Neural progenitor cell (in vitro differentiated cells): ENCODE measurements at places on chromosomes 6 and 20. TPM values are rescaled to one million over a fixed set of nuclear protein-coding genes. Genes with fewer than 3 reads are reported as not detected.

GRCh38 chr20:62508641-62509051, 32.9 kb upstream of the GATA5 start:
- H3K4me3 ChIP-seq, result no peak overlapping the region
- H3K27me3 ChIP-seq, result no peaks in the 10 kb centered on the region
- no peaks in the 10 kb centered on the region for H3K4me1 ChIP-seq
- H3K36me3 ChIP-seq, result no peaks in the 10 kb centered on the region
- DNase-seq, result no peak

The SRPK1 gene
- total RNA-seq, result 105 and 181 TPM in 2 replicates

- no peaks in the 10 kb centered on the region for H3K36me3 ChIP-seq
- H3K4me3 ChIP-seq, result no peak overlapping the region
- no peak overlapping the region for H3K27ac ChIP-seq
- no peak for DNase-seq
- peaks cover 3% of the 10 kb centered on the region for H3K4me1 ChIP-seq
- H3K27me3 ChIP-seq, result no peaks in the 10 kb centered on the region
Measured at GRCh38 chr20:34072778-34073177, 39.3 kb downstream of the EIF2S2 start.

DNA sequence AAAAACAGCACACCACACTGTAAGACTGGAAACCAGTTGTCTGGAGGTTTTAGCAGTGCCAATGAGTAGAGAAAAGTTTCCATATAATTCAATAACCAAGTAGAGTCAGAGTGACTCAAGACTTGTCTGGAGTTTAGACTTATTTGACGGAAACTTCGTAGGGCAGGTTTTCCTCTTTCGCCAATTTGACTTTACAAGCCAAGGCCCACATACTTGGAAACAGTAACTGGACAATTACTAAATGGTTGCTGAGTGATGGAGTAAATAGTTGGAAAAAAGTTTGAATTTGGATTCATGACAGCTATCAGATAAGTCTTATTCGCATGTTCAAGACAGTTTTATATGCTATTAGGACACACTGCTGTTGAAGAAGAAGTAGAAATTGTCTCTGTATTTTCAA, 48.1 kb upstream of the CTAGE9 start:
- no peak for DNase-seq
- no peaks in the 10 kb centered on the region for H3K4me1 ChIP-seq
- no peak overlapping the region for H3K27ac ChIP-seq
- H3K36me3 ChIP-seq, result no peaks in the 10 kb centered on the region
- no peaks in the 10 kb centered on the region for H3K27me3 ChIP-seq

DNA sequence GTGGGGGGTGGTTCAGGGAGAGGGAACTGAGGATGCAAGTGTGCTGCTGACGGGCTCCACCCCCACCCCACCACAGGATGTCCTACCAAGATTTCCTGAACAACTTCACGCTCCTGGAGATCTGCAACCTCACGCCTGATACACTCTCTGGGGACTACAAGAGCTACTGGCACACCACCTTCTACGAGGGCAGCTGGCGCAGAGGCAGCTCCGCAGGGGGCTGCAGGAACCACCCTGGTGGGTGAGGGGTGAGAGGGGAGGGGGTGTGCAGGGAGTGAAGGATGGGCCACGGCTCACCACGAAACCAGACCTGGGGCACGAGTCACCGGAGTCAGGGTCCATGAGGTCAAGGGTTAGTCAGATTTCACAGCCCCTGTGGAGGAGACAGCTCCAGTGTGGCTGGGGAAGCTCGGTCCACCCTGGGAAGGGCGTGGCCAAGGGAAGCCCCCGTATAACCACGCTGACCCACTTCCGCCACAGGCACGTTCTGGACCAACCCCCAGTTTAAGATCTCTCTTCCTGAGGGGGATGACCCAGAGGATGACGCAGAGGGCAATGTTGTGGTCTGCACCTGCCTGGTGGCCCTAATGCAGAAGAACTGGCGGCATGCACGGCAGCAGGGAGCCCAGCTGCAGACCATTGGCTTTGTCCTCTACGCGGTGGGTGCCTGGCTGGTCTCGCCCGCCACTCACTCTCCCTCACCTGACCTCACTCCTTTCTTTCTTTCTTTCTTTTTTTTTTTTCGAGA, 18.3 kb downstream of the CAPN11 start:
- H3K27me3 ChIP-seq, result no peaks in the 10 kb centered on the region
- H3K4me1 ChIP-seq, result no peaks in the 10 kb centered on the region
- DNase-seq, result no peak
- H3K36me3 ChIP-seq, result no peaks in the 10 kb centered on the region

The CNKSR3 gene
- total RNA-seq, result 8.8 and 9.9 TPM in 2 replicates

The HTR1E gene
- not detected in 2 replicates for total RNA-seq

The DZANK1 gene
- total RNA-seq, result 5.3 and 8.3 TPM in 2 replicates

GRCh38 chr6:77416839-77417238, 46.5 kb downstream of the HTR1B start:
- H3K4me1 ChIP-seq, result no peaks in the 10 kb centered on the region
- H3K36me3 ChIP-seq, result no peaks in the 10 kb centered on the region
- no peaks in the 10 kb centered on the region for H3K27me3 ChIP-seq
- H3K27ac ChIP-seq, result no peak overlapping the region

- H3K27me3 ChIP-seq, result no peaks in the 10 kb centered on the region
- no peak overlapping the region for H3K27ac ChIP-seq
- H3K36me3 ChIP-seq, result no peaks in the 10 kb centered on the region
- no peak overlapping the region for H3K4me3 ChIP-seq
- H3K4me1 ChIP-seq, result peaks cover 7% of the 10 kb centered on the region
Measured at GRCh38 chr20:22799687-22800086, 215.3 kb upstream of the FOXA2 start.

- no peaks in the 10 kb centered on the region for H3K36me3 ChIP-seq
- peaks cover 30% of the 10 kb centered on the region for H3K4me1 ChIP-seq
- peaks cover 80% of the 10 kb centered on the region for H3K27me3 ChIP-seq
Measured at GRCh38 chr20:48823960-48824498, 3.8 kb downstream of the PREX1 start.

The TPBG gene
- 362 and 601 TPM in 2 replicates for total RNA-seq

GRCh38 chr6:11050731-11051130, 6.6 kb upstream of the ELOVL2 start:
- no peak overlapping the region for H3K27ac ChIP-seq
- H3K4me1 ChIP-seq, result no peaks in the 10 kb centered on the region
- DNase-seq, result no peak
- no peak overlapping the region for H3K4me3 ChIP-seq
- H3K27me3 ChIP-seq, result peaks cover 19% of the 10 kb centered on the region

DNA sequence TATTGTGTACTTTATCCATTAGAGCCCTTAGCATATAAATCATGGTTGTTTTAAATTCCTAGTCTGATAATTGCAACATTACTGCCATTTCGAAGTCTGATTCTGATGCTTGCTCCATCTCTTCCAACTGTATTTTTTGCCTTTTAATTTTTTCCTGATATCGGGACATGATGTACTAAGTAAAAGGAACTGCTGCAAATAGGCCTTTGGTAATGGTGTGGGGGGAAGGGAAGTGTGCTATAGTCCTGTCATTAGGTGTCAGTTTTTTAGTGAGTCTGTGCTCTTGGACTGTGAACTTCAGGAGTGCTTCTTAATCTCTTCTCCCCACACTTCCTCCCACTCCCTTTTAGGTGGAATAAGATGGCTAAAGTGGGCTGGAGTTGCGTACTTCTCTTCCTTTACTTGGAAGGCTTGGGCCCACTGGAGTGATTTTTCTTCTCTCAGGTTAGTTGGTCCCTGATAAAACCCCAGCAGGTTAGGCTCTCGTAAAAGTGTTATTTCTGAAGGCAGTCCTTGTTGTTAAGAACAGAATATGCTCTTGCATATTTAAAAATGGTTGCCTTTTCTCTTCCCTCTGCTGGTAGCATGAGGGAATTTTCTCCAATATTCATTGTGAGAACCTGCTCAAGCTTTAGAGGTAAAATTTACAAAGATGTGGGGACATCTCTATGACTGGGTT, 18.1 kb downstream of the STXBP5 start:
- no peak for DNase-seq
- no peaks in the 10 kb centered on the region for H3K36me3 ChIP-seq
- H3K4me1 ChIP-seq, result no peaks in the 10 kb centered on the region
- no peaks in the 10 kb centered on the region for H3K27me3 ChIP-seq

DNA sequence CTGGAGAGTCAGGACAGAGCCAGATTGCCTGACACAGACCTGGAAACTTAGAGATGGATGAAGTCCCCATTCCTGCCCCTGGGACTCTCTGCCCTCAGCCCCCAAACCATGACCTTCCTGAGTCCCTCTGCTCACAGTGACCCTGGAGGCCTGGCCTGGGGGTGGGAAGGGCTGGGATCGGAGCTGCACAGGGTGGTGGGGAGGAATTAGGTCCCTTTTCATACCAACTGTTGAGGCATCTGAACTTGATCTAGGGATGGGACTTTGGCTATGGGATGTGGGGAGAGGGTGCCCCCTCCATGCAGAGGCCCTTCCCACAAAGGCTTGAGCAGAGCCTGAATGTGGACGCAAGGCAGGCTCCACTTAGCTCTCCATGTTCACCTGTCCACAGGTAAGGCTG, 144.1 kb downstream of the MRPL14 start:
- no peak overlapping the region for H3K4me3 ChIP-seq
- no peaks in the 10 kb centered on the region for H3K27me3 ChIP-seq
- no peak overlapping the region for H3K27ac ChIP-seq
- DNase-seq, result no peak

The STK38 gene
- total RNA-seq, result 26.1 and 31.9 TPM in 2 replicates

DNA sequence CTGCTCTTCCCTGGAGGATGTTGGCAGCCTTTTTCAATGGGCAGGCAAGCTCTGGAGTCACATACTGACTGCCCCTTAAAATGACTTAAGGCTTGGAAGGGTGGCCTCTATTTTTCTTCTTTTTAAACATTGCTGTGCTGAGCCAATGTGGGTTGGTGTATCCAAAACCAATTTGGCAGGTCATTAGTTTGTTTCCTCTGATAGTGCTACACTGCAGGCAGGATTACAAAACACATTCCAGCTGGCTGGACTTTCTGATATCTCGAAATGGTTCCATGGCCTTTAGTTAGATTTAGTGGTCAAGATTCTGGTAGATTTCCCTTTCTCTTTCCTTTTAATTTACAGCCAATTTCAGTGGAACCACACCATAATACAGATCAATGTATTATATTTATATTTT, 28.1 kb upstream of the BMP2 start:
- H3K4me1 ChIP-seq, result peaks cover 7% of the 10 kb centered on the region
- H3K36me3 ChIP-seq, result no peaks in the 10 kb centered on the region
- H3K27ac ChIP-seq, result no peak overlapping the region
- DNase-seq, result no peak

The CLPSL1 gene
- total RNA-seq, result not detected in 2 replicates

GRCh38 chr6:129497481-129498441, 212.2 kb downstream of the ARHGAP18 start:
- no peaks in the 10 kb centered on the region for H3K4me1 ChIP-seq
- no peak for DNase-seq
- no peaks in the 10 kb centered on the region for H3K27me3 ChIP-seq
- no peak overlapping the region for H3K27ac ChIP-seq
- H3K36me3 ChIP-seq, result no peaks in the 10 kb centered on the region
- no peak overlapping the region for H3K4me3 ChIP-seq

- H3K27ac ChIP-seq, result no peak overlapping the region
- no peak overlapping the region for H3K4me3 ChIP-seq
- H3K4me1 ChIP-seq, result peaks cover 23% of the 10 kb centered on the region
- no peak for DNase-seq
Measured at GRCh38 chr6:139751179-139751578, 376.7 kb upstream of the CITED2 start.

The KCNK5 gene
- 5.7 and 7.3 TPM in 2 replicates for total RNA-seq

GRCh38 chr20:31605902-31606803, 1.1 kb downstream of the ID1 start:
- peak overlapping the region; percentile 77 for H3K4me3 ChIP-seq
- no peaks in the 10 kb centered on the region for H3K36me3 ChIP-seq
- no peak overlapping the region for H3K27ac ChIP-seq
- peak; percentile 69 for DNase-seq
- peaks cover 22% of the 10 kb centered on the region for H3K27me3 ChIP-seq

The C6orf52 gene
- 0.45 and 2.9 TPM in 2 replicates for total RNA-seq

GRCh38 chr20:51692806-51693400, 75.3 kb downstream of the ATP9A start:
- no peak overlapping the region for H3K27ac ChIP-seq
- H3K4me1 ChIP-seq, result peaks cover 25% of the 10 kb centered on the region
- H3K36me3 ChIP-seq, result no peaks in the 10 kb centered on the region
- no peak overlapping the region for H3K4me3 ChIP-seq

- peak overlapping the region; percentile 47 for H3K4me3 ChIP-seq
- H3K4me1 ChIP-seq, result peaks cover 3% of the 10 kb centered on the region
- DNase-seq, result peak; percentile 36
- no peaks in the 10 kb centered on the region for H3K36me3 ChIP-seq
Measured at GRCh38 chr6:117264692-117265409, 507 bp upstream of the VGLL2 start.

GRCh38 chr6:46265373-46265772, 94.6 kb upstream of the ENPP5 start:
- DNase-seq, result no peak
- H3K4me1 ChIP-seq, result no peaks in the 10 kb centered on the region
- no peak overlapping the region for H3K27ac ChIP-seq
- H3K36me3 ChIP-seq, result no peaks in the 10 kb centered on the region
- no peaks in the 10 kb centered on the region for H3K27me3 ChIP-seq

The FUT9 gene
- total RNA-seq, result 5.1 and 6.3 TPM in 2 replicates

DNA sequence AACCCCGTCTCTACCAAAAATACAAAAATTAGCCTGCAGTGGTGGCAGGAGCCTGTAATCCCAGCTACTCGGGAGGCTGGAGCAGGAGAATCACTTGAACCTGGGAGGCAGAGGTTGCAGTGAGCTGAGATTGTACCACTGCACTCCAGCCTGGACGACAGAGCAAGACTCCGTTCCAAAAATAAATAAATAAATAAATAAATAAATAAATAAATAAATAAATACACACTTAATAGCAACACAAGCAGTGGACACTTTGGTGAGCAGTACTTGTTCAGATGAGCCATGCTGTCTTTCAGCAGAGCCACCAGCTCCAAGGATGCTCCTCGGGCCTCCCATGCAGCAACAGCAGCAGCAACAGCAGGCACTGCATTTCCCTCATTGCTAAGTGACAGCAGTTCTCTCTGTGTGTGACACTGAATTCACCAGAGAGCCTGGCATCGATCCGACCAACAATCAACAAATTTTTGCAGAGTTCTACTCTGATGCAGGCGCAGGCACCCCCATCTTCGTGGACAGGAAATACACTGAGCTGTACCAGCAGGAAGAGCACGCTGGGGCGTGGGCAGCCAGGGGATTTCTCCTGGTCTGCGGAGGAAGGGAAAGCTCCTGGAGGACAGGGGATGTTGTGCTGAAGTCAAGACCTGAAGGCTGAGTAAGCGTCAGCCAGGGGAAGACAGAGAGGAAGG, 54.0 kb upstream of the SNX9 start:
- no peaks in the 10 kb centered on the region for H3K4me1 ChIP-seq
- DNase-seq, result no peak
- no peaks in the 10 kb centered on the region for H3K27me3 ChIP-seq
- H3K36me3 ChIP-seq, result no peaks in the 10 kb centered on the region
- H3K27ac ChIP-seq, result no peak overlapping the region

GRCh38 chr20:26209171-26209941, 512.7 kb upstream of the ZNF337 start:
- no peak overlapping the region for H3K27ac ChIP-seq
- no peaks in the 10 kb centered on the region for H3K36me3 ChIP-seq
- H3K4me3 ChIP-seq, result peak overlapping the region; percentile 46
- peaks cover 73% of the 10 kb centered on the region for H3K27me3 ChIP-seq
